ENCODE measurements at places on chromosomes 4 and X. TPM values are rescaled to one million over a fixed set of nuclear protein-coding genes. Genes with fewer than 3 reads are reported as not detected.

DNA sequence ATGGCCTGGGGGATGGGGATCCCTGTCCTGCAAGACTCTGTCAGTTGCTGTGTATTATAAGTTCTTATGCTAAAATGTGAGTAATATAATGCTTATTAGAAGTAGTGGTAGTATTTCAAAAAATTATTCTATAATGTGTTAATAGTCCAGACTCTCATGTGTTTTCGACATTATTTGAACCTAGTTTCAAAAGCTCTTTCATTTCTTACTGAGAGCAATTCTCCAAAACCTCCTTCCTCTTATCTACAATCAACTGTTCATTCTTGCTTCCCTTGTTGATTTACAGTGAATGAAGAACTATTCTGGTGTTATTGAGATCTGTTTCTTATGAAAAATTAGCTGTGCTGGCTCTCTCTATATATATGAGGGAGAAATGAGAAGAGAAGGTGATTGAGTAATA lies 32.9 kb upstream of the PTPN13 start:
- no peak for DNase-seq

GRCh38 chr4:147760695-147761094 lies 28.8 kb downstream of the ARHGAP10 start:
- no peak for DNase-seq

- DNase-seq = peak; percentile 36
Measured at GRCh38 chr4:156999175-156999517, 27.5 kb upstream of the PDGFC start.

INTU gene
- total RNA-seq = 3.0 TPM

DNA sequence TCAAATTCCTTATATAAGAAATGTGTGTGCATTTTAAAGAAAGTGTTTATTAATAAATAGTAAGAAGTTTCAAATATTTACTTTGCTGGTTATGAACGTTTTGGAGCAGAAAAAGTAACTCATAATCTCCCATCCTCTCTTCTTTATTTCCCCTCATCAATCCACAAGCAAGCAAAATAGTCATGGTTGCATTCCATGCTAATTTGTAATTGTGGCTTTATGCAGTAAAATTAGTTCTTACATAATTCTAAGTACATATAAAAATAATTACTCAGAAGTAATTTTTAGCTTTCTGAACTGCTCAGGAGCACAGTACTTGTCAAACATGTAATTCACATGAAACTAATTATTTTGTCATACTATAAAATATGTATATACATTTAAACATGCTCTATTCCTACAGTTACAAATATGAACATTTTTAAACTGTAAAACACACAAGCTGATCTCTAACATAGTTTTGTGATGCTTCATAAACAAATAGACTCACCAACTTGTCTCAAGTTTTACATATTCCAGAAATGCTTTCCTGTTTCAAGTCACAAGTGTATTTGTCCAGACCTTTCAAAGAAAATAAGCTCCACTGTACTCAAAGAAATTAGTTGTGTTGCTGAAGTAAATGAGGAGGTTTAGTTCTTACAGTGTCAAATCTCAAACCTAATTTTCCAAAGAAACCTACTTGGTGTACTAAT lies 218.9 kb downstream of the PABPC4L start:
- DNase-seq = no peak

DNA sequence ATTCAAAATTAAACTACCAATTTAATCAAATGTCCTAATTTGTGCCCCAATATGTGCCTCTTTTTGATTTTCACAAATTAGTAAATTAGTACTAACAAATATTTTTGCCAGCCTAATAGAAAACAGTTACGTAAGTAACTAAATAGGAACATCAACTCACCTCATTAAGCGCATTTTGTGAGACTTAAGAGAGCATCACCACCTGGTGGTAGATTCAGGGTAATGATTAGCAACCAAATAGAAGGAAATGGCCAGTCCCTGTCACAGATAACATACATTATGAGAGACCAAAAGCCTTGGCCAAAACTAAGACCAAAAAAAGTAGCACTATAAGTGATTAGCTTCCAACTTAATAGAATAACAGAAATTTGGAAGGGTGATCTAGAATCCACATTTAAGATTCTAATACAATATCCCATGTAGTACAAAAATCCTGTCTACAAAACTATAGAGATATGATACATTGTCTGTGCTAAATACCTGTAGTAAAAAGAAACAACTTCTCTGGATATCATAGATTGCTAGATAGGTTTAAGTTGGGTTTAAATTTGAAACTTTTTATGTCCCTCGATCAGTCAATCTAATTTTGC lies 46.7 kb downstream of the C4orf46 start:
- DNase-seq = peak; percentile 18

DNA sequence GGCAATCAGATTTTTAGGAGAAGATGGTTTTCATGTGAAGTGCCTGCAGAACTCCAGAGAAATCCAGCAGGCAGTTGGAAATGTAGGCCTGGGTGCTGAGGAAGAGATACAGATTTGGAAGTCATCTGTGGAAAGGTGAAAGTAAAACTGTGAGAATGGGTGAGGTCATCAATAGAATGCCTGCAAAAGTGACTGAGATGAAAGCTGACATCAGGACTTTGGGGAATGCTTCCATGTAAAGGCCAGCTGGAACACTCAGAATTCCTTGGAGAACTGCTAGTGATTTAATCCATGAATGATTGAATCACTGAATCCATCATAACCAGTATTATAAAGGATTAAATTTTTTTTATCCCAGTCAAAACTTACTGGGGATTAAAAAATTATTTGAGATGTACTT lies 124.5 kb upstream of the GIMD1 start:
- DNase-seq = no peak

- peak; percentile 42 for DNase-seq
Measured at GRCh38 chr4:98745366-98745765, 87.0 kb upstream of the TSPAN5 start.

DKK2 gene
- not detected for total RNA-seq

DNA sequence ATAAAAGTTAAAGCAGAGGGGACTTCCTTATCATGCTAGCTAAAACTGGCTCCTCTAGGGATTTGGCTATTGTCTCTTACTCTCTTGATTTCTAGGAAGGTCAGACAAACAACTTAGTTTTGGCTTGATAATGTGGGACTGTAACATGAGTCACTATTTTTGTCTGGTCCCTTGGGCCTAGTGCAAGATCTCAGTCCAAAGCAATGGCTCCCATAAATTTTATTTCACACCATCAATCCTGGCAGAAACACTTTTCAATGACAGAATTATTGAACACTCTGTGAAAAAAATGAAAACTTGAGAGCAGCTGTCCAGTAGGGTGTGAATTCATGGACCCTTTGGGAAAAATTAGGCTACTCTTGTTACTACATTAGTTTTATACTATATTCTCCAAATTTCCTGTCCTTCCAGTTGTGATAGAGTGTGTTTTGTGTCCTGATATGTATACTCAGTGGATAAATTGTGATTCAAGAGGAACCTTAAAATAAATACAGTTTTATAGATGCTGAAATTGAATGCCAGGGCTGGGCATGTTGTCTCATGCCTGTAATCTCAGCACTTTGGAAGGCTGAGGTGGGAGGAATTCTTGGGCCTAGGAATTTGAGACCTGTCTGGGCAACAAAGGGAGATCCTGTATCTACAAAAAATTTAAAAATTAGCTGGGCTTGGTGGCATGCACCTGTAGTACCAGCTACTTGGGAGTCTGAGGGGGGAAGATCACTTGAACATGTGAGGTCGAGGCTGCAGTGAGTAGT lies 10.8 kb upstream of the SNCA start:
- no peak for DNase-seq

CLTRN gene
- total RNA-seq = not detected

- DNase-seq = no peak
Measured at GRCh38 chr4:101806914-101807313, 16.4 kb downstream of the BANK1 start.

ATP11C gene
- 15.3 TPM for total RNA-seq

DNA sequence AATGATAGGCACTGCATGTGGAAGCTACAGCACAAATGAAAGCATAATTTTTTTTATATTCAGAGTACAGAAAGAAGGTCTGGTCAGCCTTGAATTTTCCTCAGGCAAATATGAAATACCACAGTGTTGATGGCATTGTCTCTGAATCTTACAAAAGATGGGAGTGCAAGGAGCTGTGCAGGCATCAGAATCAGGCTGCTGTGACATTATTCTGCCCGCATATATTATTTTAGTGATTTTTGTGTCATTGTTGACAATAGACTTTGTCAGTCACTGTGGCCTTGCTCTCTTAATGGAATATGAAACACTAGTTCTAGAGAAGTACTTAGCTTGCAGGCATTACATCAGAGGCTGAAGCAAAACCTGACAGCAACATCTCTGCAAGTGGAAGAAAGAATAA lies 42.5 kb downstream of the SYTL5 start:
- no peak for DNase-seq

DNA sequence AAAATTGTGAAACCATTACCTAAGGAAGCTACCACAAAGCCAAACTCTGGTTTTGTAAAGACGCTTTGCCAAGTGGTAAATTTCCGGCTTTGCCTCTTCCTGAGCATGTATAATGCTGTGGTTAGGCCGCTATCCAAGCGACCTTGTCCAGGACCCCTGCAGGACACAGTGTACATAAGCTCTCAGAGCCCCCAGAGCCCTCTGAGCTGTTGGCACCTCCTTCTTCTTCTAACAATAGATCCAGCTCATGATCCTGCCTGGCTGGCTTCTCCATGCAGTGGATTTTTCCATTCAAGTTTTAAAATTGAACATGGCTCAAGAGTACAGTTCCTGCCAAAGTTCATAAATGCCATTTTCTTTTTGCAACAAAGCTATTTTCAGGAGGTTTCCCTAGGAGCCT lies 326.7 kb downstream of the MAPK10 start:
- DNase-seq = no peak

DNA sequence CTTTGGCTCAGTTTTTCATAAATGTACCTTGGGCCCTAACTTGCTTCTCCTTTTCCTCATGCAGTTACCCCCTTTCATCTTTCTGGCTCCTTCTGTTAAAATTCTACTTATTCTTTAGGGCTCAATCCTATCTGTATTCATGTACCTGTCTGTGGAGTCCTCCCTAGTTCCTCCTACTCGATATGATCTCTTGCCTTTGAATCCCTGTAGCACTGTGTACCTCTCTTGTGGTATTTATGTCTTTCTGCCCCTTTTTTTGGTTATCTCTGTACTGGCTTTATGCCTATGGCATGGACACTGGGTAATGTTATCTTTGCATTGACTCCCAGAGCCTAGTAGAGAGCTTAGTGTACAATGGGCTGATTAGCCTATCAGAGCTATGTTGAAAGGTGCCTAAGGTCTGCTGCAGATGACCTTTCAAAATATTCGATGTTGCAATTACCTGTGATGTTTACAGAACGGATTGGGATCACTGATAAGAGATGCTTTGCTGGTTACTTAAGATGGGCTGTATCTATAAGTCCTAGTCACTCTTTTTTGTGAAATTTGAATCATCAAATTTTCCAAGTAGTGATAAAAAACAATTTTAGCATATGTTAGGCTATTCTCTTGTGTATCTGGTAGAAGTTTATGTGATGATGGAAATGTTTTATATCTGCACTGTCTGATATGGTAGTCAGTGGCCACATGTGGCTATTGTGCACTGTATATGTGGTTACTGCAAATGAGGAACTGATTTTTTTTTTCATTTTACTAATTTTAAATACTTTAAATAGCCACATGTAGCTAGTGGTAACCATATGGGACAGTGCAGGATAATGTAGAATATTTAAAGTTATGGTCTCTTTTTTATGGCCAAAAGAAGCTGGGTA lies 33.5 kb downstream of the TMEM164 start:
- DNase-seq = no peak

GRCh38 chrX:17021851-17022604 lies 75.6 kb downstream of the REPS2 start:
- DNase-seq = no peak
